ENCODE measurements at places on chromosomes 2 and 18. TPM values are rescaled to one million over a fixed set of nuclear protein-coding genes. Genes with fewer than 3 reads are reported as not detected.
A peak's percentile ranks its signal among the peaks of the same experiment; 100 is the strongest.

Gene TMEM200C
- 7.6 TPM for total RNA-seq

DNA sequence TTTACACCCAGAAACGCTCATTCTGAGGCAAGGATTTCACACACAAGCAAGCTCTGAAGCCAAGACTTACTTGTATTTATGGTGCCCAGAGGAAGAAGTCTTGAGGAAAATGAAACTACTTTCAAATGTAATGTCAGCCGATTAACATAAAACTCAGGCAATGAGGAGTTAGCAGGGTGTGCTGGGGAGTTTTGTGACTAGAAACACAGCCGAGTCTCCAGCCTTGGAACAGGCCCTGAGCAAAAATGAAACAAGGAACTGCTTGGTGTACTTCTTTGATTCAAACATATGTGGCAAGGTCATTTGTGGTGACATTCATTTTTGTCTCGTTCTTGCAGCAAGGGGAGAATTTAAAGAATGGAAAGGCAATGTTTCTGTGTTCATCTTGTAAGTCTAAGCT, 4.5 kb downstream of the DYTN start:
- H3K4me1 ChIP-seq = no peaks in the 10 kb centered on the region
- H3K27ac ChIP-seq = no peak overlapping the region
- H3K27me3 ChIP-seq = no peaks in the 10 kb centered on the region
- no peaks in the 10 kb centered on the region for H3K36me3 ChIP-seq

Gene LRRC30
- total RNA-seq = not detected

GRCh38 chr2:160469164-160469563, 24.4 kb downstream of the RBMS1 start:
- DNase-seq = no peak
- H3K4me1 ChIP-seq = no peaks in the 10 kb centered on the region
- no peaks in the 10 kb centered on the region for H3K36me3 ChIP-seq
- H3K4me3 ChIP-seq = no peak overlapping the region
- H3K27ac ChIP-seq = peak overlapping the region; percentile 45
- H3K27me3 ChIP-seq = no peaks in the 10 kb centered on the region

DNA sequence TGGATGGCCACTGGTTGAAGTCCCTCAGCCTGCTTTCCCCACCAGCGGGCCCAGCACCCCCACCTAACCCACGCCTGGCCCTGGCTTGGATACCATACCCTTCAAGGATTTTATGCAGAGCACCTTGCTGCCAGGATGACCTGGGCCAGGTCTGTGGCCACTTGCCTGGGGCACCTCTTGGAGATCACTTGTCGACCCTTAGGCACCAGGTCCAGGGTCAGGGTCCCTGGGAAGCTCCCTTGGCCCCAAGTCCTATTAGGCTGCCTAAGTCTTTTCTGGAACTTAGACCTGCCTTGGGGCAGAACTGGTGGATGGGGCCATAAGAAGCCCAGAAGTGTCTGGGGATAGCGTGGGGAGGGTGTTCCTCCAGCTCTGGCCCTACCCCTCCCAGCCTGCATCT, 39.1 kb downstream of the FOSL2 start:
- no peak overlapping the region for H3K27ac ChIP-seq
- no peaks in the 10 kb centered on the region for H3K27me3 ChIP-seq
- DNase-seq = no peak
- H3K4me3 ChIP-seq = no peak overlapping the region
- no peaks in the 10 kb centered on the region for H3K36me3 ChIP-seq

DNA sequence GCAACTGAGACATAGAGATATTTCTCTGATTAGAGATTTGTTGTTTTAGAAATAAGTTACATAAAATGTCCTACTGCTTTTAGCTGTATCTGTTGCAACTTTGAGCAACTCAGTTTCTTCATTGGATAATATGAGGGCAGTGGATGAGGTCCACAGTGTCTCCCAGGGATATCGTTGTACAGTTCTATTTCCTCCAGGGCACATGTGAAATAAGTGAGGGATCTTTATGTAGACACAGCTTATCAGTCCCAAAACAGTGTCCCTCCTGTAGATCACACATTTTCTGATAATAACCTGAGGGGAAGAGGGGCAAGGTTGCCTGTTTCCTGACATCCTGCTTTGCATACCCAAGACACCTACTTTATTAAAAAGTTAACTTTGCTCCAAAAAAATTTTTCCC, 1231.2 kb upstream of the ZEB2 start:
- no peak overlapping the region for H3K27ac ChIP-seq
- H3K27me3 ChIP-seq = no peaks in the 10 kb centered on the region
- H3K4me3 ChIP-seq = no peak overlapping the region

DNA sequence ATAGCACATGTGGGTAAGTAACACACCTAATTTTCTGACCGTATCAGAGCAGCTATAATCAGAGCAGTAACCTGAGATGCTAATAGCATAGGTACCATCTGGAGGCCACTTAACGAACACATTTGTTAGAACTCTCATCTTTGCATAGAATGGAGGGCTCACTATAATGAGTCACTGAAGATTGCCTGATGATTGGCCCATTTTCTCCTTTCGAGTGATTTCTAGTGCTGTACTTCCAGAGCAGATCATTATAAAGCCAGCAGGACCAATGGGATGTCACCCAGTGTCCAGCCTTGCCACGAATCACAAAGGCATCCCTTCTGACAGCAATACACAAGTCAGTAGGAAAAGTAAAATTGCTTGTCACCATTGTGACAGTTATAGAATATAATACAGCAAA, 81.7 kb upstream of the REV1 start:
- H3K4me3 ChIP-seq = no peak overlapping the region
- no peak for DNase-seq
- H3K27ac ChIP-seq = no peak overlapping the region
- H3K4me1 ChIP-seq = no peaks in the 10 kb centered on the region

DNA sequence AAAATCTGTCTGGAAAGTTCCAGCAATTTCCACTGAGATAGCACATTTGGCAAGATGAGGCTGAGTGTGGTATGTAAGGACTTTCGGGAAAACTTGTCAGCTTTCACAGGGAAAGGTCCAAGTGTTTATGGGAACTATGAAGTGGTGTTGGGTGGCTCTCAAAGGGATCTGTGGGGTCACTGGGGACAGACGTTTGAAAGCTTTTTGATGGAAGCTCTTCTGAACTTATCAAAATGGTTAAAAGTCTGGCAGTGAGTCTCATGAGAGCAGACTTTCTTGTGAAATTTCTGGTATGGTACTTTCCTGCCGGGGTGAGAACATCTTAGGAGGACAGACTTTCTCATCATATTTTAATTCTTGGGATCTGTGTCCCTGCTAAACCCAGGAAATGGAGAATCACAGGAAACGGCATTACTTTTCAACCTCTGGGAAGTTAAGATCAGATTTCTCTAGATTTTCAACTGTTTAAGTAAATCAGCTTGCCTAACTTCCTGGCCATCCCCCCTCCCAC, 546.3 kb upstream of the ZEB2 start:
- no peaks in the 10 kb centered on the region for H3K4me1 ChIP-seq
- H3K4me3 ChIP-seq = no peak overlapping the region
- H3K27me3 ChIP-seq = no peaks in the 10 kb centered on the region
- H3K36me3 ChIP-seq = no peaks in the 10 kb centered on the region
- no peak overlapping the region for H3K27ac ChIP-seq
- no peak for DNase-seq

DNA sequence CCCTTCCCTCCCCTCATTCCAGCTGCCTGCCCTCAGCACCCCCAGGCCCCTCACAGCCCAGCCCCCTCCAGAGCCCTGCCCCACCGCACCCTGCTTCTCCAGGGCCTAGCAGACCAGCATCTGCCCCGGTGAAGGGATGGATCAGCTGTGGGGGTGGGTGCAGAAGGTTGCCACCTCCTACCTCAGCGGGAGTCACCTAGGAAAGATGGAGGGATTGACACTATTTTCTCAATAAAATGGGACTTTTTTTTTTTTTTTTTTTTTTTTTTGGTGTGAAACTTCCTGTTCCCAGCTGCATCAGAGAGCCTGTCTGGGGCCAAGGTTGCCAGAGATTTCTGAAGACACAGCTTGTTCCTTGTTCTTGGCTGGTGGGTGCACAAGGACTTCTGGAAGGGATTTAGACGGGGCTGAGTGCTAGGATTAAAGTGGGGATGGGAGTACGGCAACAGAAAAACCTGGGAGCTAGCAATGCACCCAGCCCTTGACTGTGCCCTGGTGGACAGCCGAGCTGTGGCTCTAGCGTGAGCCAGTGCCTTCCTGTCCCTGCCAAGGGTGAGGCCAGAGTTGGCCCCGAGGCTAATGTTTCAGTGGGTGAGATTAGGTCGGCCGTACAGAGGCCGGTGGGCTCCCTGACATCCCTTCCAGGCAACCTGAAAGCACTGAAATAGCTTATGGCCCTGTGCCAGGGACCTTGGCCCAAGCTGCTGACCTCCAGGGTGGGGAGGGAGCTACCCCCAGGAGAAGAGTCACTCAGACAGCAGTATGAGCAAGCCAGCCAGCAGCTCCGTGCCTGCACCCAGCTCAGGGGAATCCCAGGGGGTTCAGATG, 4.6 kb downstream of the B3GNT7 start:
- DNase-seq = peak; percentile 89
- H3K27ac ChIP-seq = peak overlapping the region; percentile 75
- no peak overlapping the region for H3K4me3 ChIP-seq
- peaks cover 15% of the 10 kb centered on the region for H3K36me3 ChIP-seq
- peaks cover 45% of the 10 kb centered on the region for H3K4me1 ChIP-seq

DNA sequence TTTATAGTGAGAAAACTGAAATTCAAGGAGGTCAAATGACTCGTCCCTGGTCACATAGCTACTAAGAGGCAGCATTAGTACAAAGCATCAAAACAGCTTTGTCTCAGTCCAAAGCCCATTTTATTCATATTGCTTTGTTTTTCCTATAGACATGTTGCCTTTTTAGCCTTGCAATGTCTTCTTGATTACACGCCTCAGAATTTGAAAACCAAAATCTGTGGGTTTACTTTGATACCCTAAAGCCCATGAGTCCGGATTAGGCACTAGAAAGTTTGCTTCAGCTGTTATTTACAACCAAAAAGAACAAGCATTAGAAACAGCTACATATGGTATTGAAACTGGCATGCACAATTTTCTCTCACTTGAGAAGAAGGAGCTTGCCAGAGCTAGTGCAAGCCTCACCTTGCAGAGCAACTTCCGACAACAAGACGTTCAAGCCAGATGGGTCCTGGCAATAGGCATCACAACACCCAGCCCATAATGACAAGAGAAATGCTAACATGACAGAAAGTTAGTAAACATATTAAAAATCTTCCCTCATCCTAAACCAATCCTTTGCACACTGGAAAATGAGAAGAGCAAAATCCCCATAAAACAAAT, 276.8 kb downstream of the RIT2 start:
- no peak overlapping the region for H3K4me3 ChIP-seq
- no peak overlapping the region for H3K27ac ChIP-seq
- no peak for DNase-seq
- H3K4me1 ChIP-seq = no peaks in the 10 kb centered on the region

Gene CACNB4
- total RNA-seq = 4.0 TPM

- peaks cover 5% of the 10 kb centered on the region for H3K4me1 ChIP-seq
- no peaks in the 10 kb centered on the region for H3K36me3 ChIP-seq
- H3K27me3 ChIP-seq = no peaks in the 10 kb centered on the region
- H3K4me3 ChIP-seq = no peak overlapping the region
- no peak for DNase-seq
- no peak overlapping the region for H3K27ac ChIP-seq
These were observed 119.1 kb upstream of the RND3 start for GRCh38 chr2:150606380-150607060.
